Central memory CD8-positive, alpha-beta T cell (primary cell): ENCODE measurements at places on chromosomes 13 and 19.

GRCh38 chr19:47351548-47351947 lies 2.4 kb downstream of the DHX34 start:
- peaks cover 34% of the 10 kb centered on the region for H3K36me3 ChIP-seq
- no peak overlapping the region for H3K27ac ChIP-seq
- peaks cover 45% of the 10 kb centered on the region for H3K4me1 ChIP-seq
- no peaks in the 10 kb centered on the region for H3K27me3 ChIP-seq
- no peak for DNase-seq

- H3K36me3 ChIP-seq = peaks cover 32% of the 10 kb centered on the region
- no peak overlapping the region for H3K27ac ChIP-seq
- peaks cover 19% of the 10 kb centered on the region for H3K4me1 ChIP-seq
- no peak overlapping the region for H3K4me3 ChIP-seq
Measured at GRCh38 chr19:7910321-7911161, 4.1 kb upstream of the TGFBR3L start.

- DNase-seq = no peak
- no peak overlapping the region for H3K27ac ChIP-seq
- peaks cover 23% of the 10 kb centered on the region for H3K4me1 ChIP-seq
- no peaks in the 10 kb centered on the region for H3K27me3 ChIP-seq
Measured at GRCh38 chr19:10593820-10594637, 6.9 kb upstream of the AP1M2 start.

- H3K27me3 ChIP-seq = no peaks in the 10 kb centered on the region
- DNase-seq = no peak
Measured at GRCh38 chr19:10096615-10096963, 5.9 kb downstream of the ANGPTL6 start.

- H3K27ac ChIP-seq = no peak overlapping the region
- no peak overlapping the region for H3K4me3 ChIP-seq
- peaks cover 3% of the 10 kb centered on the region for H3K36me3 ChIP-seq
- no peaks in the 10 kb centered on the region for H3K27me3 ChIP-seq
Measured at GRCh38 chr19:16018106-16018755, 58.1 kb upstream of the TPM4 start.

DNA sequence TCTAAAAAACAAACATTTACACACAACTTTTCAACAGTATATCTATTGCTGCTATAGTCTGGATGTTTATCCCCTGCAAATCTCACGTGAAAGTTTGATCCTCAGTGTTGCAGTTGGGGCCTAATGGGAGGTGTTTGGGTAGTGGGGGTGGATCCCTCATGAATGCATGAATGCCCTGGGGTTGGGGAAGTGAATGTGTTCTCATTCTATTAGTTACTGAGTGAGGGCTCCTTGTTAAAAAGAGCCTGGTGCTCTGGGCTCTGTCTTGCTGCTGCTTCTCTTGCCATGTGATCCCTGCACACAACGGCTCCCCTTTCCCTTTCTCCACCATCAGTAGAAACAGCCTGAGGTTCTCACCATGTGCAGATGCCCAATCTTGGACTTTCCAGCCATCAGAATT lies 242.7 kb upstream of the HTR2A start:
- H3K4me1 ChIP-seq = no peaks in the 10 kb centered on the region
- no peak overlapping the region for H3K27ac ChIP-seq
- DNase-seq = no peak
- H3K36me3 ChIP-seq = no peaks in the 10 kb centered on the region
- no peaks in the 10 kb centered on the region for H3K27me3 ChIP-seq

GRCh38 chr19:44278181-44278690 lies 18.6 kb downstream of the ZNF233 start:
- H3K27ac ChIP-seq = no peak overlapping the region
- H3K4me1 ChIP-seq = no peaks in the 10 kb centered on the region
- H3K36me3 ChIP-seq = peaks cover 3% of the 10 kb centered on the region
- H3K4me3 ChIP-seq = no peak overlapping the region
- no peak for DNase-seq

GRCh38 chr13:32300920-32301319 lies 14.2 kb downstream of the ZAR1L start:
- peaks cover 1% of the 10 kb centered on the region for H3K36me3 ChIP-seq
- H3K27ac ChIP-seq = no peak overlapping the region
- no peak for DNase-seq
- H3K4me3 ChIP-seq = no peak overlapping the region

- H3K4me1 ChIP-seq = no peaks in the 10 kb centered on the region
- H3K27me3 ChIP-seq = no peaks in the 10 kb centered on the region
- DNase-seq = no peak
- H3K4me3 ChIP-seq = no peak overlapping the region
- peaks cover 2% of the 10 kb centered on the region for H3K36me3 ChIP-seq
Measured at GRCh38 chr13:83515268-83516015, 366.8 kb downstream of the SLITRK1 start.

DNA sequence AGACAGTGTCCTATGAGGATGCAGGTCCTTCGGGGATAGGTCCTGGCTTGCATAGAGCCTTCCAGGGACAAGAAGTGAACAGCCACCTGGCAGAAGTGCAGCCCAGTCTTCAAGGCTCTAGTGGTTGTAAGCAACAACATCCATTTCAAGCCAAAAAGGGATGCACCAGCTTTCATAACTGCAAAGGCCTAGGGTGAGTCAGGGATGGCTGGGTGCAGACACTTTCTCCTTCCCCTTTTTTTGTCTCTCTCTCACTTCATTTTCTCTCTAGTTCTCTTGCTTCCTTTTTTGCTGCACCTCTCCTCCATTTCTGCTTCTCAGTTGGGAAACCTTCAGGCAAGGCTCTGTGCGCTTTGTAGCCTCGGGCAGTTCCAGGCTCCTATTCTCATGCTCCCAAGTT lies 196.2 kb upstream of the ZNF536 start:
- peaks cover 40% of the 10 kb centered on the region for H3K27me3 ChIP-seq
- H3K27ac ChIP-seq = no peak overlapping the region
- no peaks in the 10 kb centered on the region for H3K4me1 ChIP-seq
- no peak for DNase-seq

DNA sequence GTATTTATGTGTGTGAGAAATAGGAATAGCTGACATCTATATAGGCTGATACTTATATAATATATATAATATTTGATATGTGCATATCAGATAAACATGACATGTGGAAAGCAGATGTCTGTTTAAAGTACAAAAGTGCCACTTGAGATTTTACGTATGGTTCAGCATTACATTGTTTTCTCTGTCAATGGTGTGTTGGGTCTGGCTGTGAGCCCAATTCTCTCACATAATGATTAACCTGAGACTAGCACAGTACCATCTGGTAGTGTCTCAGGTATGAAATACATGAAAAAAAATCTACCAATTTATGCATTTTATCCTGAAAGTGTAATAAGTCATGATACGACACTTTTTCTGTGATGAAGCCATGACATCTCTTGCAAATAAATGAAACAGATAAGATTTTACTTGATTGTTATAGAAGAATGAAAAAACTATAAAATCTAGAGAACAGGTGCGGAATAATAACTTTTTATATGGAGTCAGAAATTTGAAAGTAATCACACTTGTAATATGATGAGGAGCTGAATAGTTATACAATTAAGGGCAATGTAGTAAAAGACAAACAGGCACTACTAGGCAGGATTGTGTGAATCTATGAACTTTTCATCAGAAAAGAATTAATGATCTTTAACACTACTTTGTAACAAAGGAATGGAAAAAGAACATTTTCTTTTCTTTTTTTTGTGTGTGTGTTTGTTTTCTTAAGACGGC lies 1405.0 kb downstream of the OLFM4 start:
- H3K4me3 ChIP-seq = no peak overlapping the region
- H3K36me3 ChIP-seq = no peaks in the 10 kb centered on the region
- no peaks in the 10 kb centered on the region for H3K4me1 ChIP-seq
- no peaks in the 10 kb centered on the region for H3K27me3 ChIP-seq

DNA sequence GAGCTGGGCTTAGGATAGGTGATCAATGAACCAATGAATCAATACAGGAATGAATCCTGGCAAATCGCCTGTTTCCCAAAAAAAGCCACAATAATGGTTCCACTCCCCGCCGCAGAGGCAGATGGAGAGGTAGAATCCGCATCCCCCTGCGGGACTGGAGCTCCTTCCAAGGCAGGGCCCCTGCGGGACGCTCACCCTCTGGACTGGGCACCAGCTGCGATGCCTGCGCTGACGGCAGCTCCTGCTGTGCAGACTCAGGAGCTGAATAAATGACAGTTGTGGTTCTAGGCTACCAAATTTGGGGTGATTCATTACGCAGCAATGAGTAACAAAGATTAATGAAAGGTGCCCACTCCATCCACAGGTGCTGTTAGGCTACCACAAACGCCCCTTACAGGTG lies 8.8 kb upstream of the CDC34 start:
- peaks cover 5% of the 10 kb centered on the region for H3K36me3 ChIP-seq
- no peak overlapping the region for H3K27ac ChIP-seq
- H3K27me3 ChIP-seq = no peaks in the 10 kb centered on the region

GRCh38 chr19:2949939-2950285 lies 5.1 kb upstream of the ZNF77 start:
- H3K4me1 ChIP-seq = peaks cover 33% of the 10 kb centered on the region
- H3K27ac ChIP-seq = peak overlapping the region; percentile 96
- H3K4me3 ChIP-seq = peak overlapping the region; percentile 95
- DNase-seq = no peak

GRCh38 chr19:35088131-35088913 lies 27.3 kb upstream of the FXYD3 start:
- no peaks in the 10 kb centered on the region for H3K36me3 ChIP-seq
- H3K27ac ChIP-seq = no peak overlapping the region
- H3K4me3 ChIP-seq = no peak overlapping the region
- no peaks in the 10 kb centered on the region for H3K27me3 ChIP-seq

- no peaks in the 10 kb centered on the region for H3K27me3 ChIP-seq
- H3K4me1 ChIP-seq = no peaks in the 10 kb centered on the region
- H3K4me3 ChIP-seq = no peak overlapping the region
- H3K36me3 ChIP-seq = no peaks in the 10 kb centered on the region
- no peak for DNase-seq
- H3K27ac ChIP-seq = no peak overlapping the region
Measured at GRCh38 chr19:28542394-28543243, 670.3 kb downstream of the UQCRFS1 start.

DNA sequence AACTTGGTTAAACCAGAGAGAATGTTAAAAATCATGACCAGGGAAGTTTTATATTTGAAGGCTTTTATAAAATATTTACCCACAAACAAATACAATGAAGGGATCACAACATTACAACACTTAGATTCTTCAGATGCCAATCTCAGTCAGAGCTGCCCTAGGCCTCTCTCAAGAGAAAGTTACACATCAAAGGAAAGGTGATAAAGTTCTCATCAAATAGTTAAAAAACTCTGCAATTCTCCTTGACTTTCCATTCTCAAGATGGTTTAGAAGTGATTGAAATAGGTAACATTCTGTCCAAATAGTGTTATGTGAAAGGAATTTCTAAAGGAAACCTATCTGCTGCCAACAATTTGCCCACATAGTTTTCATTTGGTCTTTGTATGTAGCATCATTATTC lies 1115.2 kb upstream of the MIR17HG start:
- no peaks in the 10 kb centered on the region for H3K36me3 ChIP-seq
- no peak for DNase-seq
- no peak overlapping the region for H3K4me3 ChIP-seq

- no peak overlapping the region for H3K27ac ChIP-seq
- H3K4me3 ChIP-seq = no peak overlapping the region
- DNase-seq = no peak
Measured at GRCh38 chr13:112242777-112243176, 133.4 kb upstream of the SPACA7 start.

DNA sequence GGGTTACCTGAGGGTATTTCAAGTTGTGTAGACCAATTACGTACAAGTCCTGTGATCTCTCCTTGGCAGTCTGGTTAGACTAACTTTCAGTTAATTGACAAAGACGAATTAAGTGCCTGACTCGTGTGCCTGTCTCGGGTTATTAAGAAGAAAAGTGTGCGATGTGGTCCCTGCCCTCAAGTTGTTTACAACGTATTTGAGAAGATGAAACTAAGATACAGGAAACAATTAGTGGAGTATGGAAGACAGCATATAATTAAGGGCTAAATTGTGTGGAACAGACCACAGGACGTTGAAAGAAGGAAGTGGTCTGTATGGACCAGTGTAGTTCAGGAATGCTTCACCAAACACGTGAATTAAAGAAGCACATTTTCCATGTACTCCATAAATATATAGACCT lies 49.2 kb downstream of the KLF5 start:
- H3K4me3 ChIP-seq = no peak overlapping the region
- DNase-seq = no peak
- no peaks in the 10 kb centered on the region for H3K4me1 ChIP-seq
- H3K27ac ChIP-seq = no peak overlapping the region
- H3K36me3 ChIP-seq = no peaks in the 10 kb centered on the region

DNA sequence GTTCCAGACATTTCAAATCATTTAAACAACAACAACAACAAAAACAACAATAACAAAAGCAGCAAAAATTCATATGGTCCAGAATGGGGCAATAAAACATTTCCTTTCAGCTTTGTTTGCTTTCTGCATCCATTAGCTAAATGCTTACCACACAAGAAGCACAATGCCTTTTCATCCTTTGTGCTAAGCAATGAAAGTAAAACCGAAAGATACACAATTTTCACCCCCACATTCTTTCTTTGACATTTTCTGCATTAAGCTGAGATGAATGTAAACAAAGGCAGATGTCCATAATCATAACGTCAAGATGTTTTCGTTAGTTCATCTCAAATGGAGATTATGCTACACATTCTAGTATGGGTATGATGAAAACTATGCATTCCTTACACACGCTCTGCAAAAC lies 568.5 kb downstream of the SLITRK6 start:
- H3K4me3 ChIP-seq = no peak overlapping the region
- no peak overlapping the region for H3K27ac ChIP-seq
- H3K36me3 ChIP-seq = no peaks in the 10 kb centered on the region
- no peaks in the 10 kb centered on the region for H3K4me1 ChIP-seq
- no peak for DNase-seq

- no peak overlapping the region for H3K27ac ChIP-seq
- no peaks in the 10 kb centered on the region for H3K27me3 ChIP-seq
- no peak overlapping the region for H3K4me3 ChIP-seq
- H3K4me1 ChIP-seq = no peaks in the 10 kb centered on the region
Measured at GRCh38 chr13:103236213-103236612, 170.0 kb upstream of the SLC10A2 start.

- H3K4me1 ChIP-seq = peaks cover 49% of the 10 kb centered on the region
- DNase-seq = peak; percentile 37
- peak overlapping the region; percentile 93 for H3K4me3 ChIP-seq
- H3K27me3 ChIP-seq = peaks cover 38% of the 10 kb centered on the region
Measured at GRCh38 chr13:21670006-21670882, 629 bp upstream of the FGF9 start.

DNA sequence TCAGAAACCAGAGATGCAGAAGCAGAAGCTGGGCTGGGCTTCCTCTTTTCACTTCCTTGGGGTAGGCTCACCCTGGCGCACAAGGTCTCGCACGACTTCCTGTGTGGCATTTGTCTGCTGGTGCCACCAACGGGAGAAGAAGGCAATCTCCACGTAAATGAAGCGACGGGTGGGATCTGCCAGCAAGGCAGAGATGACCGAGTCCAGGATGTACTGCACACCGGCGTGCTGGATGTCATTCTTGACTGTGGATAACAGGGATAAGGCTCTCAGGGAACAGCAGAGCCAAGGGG lies 1.3 kb downstream of the MAN2B1 start:
- DNase-seq = no peak
- H3K4me1 ChIP-seq = peaks cover 38% of the 10 kb centered on the region
- peaks cover 42% of the 10 kb centered on the region for H3K36me3 ChIP-seq

- DNase-seq = no peak
- H3K4me1 ChIP-seq = peaks cover 44% of the 10 kb centered on the region
- no peak overlapping the region for H3K4me3 ChIP-seq
- H3K27me3 ChIP-seq = no peaks in the 10 kb centered on the region
- H3K36me3 ChIP-seq = peaks cover 5% of the 10 kb centered on the region
Measured at GRCh38 chr19:3809881-3810707, 23.9 kb upstream of the MATK start.

- no peak overlapping the region for H3K27ac ChIP-seq
- peaks cover 1% of the 10 kb centered on the region for H3K36me3 ChIP-seq
- no peaks in the 10 kb centered on the region for H3K27me3 ChIP-seq
- DNase-seq = no peak
- H3K4me3 ChIP-seq = no peak overlapping the region
Measured at GRCh38 chr13:75353781-75354193, 128.2 kb downstream of the TBC1D4 start.
